ENCODE measurements at places on chromosomes 2 and 18.
A peak's percentile ranks its signal among the peaks of the same experiment; 100 is the strongest.

- no peak for DNase-seq
Observed at GRCh38 chr2:66031236-66031635, 403.7 kb upstream of the MEIS1 start.

DNA sequence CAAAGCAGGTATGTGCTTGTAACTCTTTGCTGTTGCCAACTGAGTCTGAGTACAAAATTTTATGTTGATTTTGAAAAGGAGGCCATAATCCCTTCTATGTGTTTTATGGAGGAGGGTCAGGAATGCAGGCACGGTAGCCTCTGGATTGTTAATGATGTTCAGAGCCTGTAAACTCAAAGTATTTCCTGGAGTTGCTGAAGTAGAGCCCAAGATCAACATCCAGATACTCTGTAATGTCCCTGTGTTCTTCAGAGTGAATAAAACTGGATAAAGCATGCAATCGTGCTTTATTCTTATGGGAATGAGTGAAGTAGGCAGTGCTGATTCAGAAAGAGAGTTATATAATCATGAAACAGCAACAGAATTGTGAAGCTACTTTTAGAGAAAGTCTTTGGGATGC, 61.8 kb upstream of the CHRNA1 start:
- peak; percentile 57 for DNase-seq

GRCh38 chr2:187581125-187581896, 27.1 kb upstream of the TFPI start:
- DNase-seq, result peak; percentile 52

- DNase-seq, result peak; percentile 14
Observed at GRCh38 chr2:230865766-230866755, 1.3 kb downstream of the ITM2C start.

GRCh38 chr2:44116319-44116718, 52.4 kb upstream of the PPM1B start:
- no peak for DNase-seq

GRCh38 chr2:195447323-195447975, 209.6 kb upstream of the SLC39A10 start:
- DNase-seq, result no peak

- no peak for DNase-seq
Observed at GRCh38 chr2:238994876-238995275, 147.0 kb downstream of the TWIST2 start.

- DNase-seq, result peak; percentile 32
Observed at GRCh38 chr2:32963941-32964340, 17.2 kb downstream of the LTBP1 start.

DNA sequence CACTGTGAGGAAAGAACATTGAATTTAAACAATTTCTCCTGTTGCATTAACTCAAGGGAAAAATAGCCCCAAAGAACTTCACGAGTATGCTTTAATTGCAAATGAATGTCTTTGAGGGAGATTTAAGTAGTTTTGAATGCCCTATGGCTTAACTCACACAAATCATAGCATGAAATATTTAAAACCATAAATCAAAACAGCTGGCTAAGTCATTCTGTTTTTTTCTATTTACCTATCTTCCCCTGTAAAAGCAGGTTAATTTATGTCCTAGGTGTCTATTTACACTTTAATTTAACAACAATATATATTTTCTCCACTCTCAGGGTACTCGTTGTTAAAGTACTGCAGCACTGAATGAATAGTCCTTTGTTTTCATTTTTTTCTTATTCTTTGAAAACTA, 118.8 kb upstream of the PIEZO2 start:
- no peak for DNase-seq

- peak; percentile 9 for DNase-seq
Observed at GRCh38 chr18:35088921-35089320, 47.7 kb downstream of the MAPRE2 start.

DNA sequence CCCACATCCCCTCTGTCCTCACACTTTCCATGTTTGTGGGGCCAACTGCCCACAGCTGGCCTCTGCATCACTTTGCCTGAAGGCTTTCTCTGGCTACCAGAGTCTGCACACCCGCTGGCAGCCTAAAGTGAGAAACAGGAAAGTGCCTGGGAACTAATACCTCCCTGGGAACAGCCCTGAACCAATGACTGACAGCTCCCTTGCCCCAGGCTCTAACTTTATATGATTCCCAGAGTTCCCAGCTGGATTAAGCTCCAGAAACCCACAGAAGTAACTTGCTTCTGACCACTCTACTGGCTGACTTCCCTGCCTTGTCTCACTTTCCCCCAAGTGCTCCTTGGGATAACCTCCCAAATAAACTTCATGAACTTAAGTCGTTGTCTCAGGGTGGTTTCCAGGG, 159.6 kb upstream of the LMAN1 start:
- no peak for DNase-seq

GRCh38 chr2:170031288-170031687, 146.7 kb upstream of the MYO3B start:
- DNase-seq, result no peak

DNA sequence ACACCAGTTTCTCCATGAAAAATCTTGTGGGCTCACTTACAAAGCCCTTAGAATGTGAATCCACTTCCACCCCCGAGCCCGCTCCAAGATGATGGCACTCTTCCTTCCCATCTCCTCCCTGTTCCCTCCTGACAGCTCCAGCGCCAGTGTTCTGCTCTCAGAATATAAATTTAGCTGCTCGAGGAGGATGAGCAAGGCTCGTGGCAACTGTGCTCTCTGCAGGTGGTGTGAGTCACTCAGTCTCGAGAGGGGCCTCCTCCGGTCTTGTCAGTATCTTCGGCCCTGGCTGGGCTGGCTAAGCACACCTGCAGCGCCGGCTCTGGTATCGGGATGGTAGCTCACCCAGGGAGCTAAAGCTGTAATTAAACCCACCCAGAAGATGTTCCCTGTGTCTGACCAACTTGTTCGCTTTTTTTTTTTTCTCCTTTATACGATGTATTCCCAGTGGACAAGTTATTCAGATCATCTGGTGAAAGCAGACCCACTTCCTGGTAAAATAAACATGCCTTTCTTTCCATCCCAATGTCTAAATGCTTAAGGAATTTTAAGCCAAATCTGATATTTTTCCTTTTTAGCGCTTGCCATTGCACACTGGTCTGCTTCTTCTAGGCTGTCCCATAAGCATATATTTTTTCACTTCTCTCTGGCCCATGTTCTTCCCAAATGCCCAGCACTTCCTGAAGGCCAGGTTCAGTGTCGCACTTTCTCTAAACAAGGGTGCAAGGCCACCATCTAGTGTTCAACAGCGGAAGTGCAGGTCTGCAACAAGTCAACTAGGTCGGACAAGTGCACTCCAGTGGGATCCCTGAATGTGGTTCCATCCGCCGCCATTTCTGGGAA, 31.4 kb upstream of the YPEL5 start:
- peak; percentile 81 for DNase-seq

DNA sequence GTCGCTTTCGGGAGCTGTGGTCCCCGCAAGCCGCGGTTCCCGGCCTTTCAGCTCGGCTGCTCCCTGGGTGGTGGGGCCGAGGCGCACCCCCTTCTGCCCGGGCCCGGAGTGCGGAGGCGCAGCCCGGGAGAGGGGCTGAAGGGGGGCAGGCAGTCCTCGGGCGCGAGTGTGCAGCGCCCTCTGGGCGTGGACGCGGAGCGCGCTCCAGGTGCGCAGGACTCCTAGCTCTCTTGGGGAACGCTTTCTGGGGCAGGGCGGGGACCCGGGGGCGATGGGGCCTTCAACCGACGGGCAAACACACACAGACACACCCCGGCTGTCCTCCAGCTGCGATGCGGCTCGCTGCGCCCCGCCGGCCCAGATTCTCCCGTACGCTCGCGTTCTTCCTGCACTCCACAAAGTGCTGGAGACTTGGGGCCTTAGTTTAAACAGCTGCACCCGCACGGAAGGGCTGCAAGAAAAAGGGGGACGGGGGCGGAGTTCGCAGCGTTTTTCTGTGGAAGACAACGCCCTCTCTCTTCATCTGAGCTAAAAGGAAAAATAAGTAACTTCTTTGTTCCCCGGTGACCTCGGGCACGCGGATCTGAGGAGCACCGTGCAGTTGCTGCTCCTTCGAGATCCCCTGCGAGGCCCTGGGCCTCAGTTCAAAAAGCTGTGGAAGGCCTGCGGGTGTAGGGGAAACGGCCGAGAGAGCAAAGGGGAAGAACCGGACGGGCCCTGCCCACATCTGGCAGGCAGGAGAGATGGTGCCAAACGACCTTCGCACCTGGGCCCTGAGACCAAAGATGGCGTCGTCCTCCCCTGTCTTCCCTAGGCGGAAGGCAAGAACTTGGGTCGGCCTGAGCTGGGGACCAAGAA, 593 bp upstream of the SDC1 start:
- peak; percentile 65 for DNase-seq

DNA sequence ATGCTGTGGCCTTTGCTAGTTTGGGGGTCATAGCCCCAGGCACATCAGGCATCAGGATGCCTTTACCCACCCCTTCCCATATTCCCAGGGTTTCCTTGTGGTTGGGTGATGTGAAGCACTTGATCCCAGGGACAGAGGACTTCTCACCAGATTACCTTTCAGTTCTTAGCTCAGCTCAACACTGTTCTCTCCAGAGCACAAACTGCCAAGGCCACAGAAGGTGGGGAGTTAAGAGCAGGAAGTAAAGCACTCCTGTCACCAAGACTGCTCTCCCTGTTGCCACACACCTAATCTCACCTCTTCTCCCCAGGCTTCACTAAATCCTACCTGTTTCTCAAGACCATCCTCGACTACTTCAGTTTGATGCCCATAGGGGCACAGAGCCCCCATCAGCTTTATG, 25.9 kb downstream of the FHOD3 start:
- no peak for DNase-seq
